ENCODE measurements at places on chromosomes 1 and 21.
A peak's percentile ranks its signal among the peaks of the same experiment; 100 is the strongest.

- no peak for DNase-seq
These were observed 2.8 kb downstream of the VPS72 start for GRCh38 chr1:151187205-151187604.

GRCh38 chr1:6170742-6171201 lies 9.3 kb downstream of the CHD5 start:
- DNase-seq: no peak

GRCh38 chr1:59268406-59268805 lies 28.5 kb upstream of the FGGY start:
- DNase-seq: no peak

DNA sequence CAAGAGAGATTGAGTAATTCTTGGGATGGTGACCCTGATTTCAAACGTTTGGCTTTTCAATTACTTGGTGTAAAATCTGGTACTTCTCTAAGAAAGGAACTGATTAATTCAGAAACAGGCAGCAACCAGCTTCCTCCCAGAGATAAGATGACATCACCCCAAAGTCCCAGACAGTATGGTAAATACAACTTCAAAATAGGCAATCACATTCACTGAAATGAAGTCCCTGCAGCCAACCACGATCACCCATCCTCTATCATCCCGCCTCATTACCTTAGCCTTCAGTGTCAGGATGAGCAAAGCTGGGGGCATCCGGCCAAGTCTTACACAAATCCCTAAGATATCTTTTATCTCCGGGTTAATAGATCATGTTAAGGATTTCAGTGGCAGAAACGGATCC lies 26.4 kb upstream of the RUNX1 start:
- DNase-seq: no peak

GRCh38 chr1:8817412-8818324 lies at the start of gene RERE:
Gene RERE, minus strand, starts transcription at chr1:8817640.
- DNase-seq: peak; percentile 93

- DNase-seq: peak; percentile 28
These were observed 63.5 kb upstream of the SSX2IP start for GRCh38 chr1:84753516-84754385.
